Fibroblast of skin of left quadriceps (primary cell): ENCODE measurements at places on chromosomes 4 and X.

- DNase-seq, result no peak
Measured at GRCh38 chrX:122972604-122973003, 211.5 kb upstream of the GRIA3 start.

DNA sequence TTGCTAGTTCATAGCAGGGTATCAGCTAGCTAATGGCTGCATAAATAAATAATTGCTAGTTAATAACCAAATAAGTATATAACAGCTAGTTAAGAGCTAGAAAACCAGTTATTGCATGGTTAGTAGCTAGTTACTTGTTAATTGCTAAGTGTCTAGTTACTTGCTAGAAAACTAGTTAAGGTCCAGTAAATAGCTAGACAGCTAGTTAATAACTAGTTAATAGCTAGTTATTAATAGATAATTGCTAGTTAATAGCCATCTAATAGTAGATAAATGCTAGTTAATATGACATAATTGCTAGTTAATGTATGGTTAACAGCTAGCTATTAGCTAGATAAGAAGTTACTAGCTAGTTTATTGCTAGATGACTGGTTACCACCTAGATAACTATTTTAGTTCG, 629.9 kb upstream of the CT83 start:
- DNase-seq, result no peak

- DNase-seq, result no peak
Measured at GRCh38 chrX:108456971-108457477, 17.4 kb downstream of the COL4A5 start.

DNA sequence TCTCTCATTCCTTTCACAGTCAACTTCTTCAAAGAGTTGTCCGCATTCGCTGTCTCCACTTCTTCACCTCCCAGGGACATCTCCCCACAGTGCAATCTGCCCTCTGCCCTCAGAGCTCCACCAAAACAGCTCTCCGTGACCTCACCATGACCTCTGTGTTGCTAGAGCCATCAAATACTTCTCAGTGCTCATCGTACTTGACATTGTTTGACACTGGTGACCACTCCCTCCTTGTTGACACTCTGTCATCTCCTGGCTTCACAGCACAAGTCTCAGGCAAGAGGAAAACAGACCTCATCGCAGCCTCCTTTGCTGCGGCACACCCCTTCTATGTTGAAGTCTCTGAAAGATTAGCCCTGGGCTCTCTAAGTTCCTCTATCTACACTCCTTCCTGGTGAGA, 90.5 kb upstream of the CCDC160 start:
- DNase-seq, result no peak
